ENCODE measurements at places on chromosomes 16 and 17.
A peak's percentile ranks its signal among the peaks of the same experiment; 100 is the strongest.

DNA sequence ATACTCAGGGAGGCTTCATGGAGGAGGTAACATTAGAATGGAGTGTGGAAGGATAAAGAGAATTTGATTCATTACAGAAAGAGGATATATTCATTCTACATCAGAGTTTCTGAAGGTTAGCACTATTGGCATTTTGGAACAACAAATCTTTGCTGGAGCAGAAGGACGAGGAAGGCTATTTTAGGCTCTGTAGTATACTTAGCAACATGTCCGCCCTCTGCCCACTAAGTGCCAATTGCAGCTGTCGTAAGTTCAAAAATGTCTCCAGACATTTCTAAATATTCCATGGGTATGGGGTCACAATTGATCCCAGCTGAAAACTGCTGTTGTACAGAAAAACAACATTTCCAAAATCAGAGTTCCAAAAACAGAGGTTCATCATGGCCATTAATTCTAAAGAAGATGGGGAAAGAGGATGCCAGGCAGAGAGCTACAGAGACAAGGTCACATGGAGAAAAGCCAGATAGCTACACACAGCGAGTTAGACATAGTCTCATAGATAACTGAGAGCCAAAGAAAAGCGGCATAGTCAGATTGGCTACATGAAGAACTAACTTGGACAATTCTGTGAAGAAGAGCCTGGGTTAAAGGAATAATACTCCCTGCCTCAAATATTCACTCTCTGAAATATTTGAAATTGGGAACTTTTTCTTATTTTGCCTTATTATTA lies 846.4 kb upstream of the CDH8 start:
- DNase-seq, result no peak

DNA sequence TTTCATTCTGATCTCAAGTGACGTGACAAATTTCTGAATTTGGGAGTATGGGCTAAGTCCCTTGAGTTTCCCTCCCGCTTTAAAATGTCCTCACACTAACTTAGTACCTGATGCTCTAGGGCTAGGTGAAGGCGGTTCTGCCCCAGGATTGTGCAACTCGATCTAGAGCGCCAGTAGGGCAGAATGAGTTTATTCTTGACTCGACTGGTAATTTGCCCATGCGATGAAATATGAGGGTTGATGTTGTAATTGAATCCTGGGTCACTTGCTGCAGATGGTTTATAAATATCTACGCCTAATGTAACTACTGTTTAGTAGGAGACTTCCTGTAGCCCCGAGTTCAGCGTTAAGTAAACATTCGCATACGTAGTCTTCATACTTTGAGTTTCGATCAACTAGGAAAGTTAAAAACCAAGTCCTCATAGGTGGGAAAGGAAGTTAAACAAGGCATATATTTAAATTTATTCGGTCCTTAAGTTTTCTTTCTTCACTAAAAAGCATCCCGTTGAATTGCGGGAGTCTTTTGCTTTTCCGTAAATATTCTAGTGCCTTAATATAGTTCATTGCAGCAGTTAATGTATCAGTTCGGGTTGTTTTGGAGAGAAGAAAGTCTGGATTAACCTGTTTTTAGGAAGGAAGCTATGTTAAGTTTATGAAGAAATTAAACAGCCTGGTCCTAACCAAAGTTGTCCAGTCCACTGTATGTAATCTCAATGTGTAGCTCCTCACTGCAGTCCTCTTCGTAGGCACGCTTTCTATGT lies 1.6 kb downstream of the CTCF start:
- DNase-seq, result no peak

DNA sequence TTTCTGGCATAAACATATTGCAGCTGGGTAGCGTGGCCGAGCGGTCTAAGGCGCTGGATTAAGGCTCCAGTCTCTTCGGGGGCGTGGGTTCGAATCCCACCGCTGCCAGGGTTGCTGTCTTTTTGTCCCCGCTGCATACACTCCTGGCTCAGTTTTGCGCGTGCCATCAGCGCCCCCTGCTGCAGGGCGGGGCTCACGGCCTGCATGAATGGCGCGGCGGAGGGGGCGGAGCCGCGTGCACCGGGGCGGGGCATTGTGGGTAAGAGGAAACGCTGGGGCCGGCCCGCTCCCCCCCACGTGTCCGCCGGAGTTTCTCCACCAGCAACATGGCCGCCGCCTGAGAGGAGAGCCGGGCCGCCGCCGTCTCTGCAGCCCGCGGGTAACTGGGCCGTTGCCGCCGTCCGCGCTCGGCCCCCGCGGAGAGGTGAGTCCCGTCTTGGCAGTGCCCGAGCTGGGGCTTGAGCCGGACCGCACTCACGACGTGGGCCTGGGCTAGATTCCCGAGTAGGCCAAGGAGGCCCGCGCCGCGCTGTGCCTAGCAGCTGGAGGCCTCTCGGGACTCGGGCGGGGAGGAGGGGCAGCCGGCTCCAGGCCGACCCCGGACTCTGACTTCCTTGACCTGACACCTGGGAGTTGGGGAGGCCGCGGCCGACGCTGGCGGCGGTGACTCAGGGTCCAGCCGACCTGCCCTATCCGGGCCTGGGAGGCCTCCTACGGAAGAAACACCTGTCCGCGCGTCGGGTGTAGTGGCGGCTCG lies at the start of gene POLR3E:
TSS of gene POLR3E (plus strand) at position 296 of the 757 bp plus-strand sequence. CDS start 5,560 bp downstream, outside the sequence.
- peak; percentile 93 for DNase-seq

DNA sequence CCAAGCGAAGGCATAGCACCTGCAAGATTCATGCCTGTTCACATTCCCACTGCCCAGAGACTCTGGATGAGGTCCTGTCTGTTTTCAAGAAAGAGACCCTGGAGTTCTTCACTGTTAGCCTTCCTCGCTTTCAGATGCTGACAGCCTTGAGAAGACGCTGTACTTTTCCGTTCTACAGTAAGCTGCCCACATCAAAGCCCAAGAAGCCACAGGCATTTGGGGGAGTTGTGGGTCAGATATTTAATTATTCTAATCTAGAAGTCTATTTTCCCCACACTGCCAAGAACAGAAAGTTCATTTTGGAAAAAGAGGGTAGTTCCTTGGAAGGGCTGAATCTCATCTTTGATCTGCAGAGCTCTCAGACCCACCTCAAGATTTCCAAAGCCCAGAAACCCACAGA lies 127.9 kb downstream of the AXIN2 start:
- no peak for DNase-seq

- no peak for DNase-seq
These were observed 59.4 kb downstream of the EFCAB5 start for GRCh38 chr17:30000755-30001257.
